ENCODE measurements at places on chromosomes 4 and X.

DNA sequence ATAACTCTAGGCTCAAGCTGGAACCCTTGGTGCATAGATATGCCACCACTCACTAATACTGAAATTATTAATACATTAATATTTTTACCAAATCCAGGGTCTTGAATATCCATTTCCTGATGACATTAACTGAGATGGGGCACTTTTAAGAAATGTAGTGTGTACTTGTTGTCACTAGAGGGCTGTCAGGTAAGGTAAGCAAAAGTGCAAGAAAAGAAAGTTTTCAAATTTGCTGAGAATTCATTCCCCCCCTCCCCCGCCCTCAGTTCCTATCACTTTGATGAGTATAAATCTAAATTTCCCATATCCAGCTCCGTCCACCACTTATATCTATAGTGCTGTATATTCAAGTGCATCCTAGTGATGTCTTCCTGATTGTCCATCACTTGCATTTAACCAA, 20.5 kb upstream of the WDR44 start:
- DNase-seq: peak; percentile 7

GRCh38 chr4:169236873-169237626, 33.7 kb downstream of the SH3RF1 start:
- DNase-seq: no peak

GRCh38 chr4:189809241-189809735, 131.4 kb upstream of the FRG1 start:
- DNase-seq: no peak

GRCh38 chr4:122099896-122100295, 52.2 kb upstream of the BLTP1 start:
- DNase-seq: no peak

DNA sequence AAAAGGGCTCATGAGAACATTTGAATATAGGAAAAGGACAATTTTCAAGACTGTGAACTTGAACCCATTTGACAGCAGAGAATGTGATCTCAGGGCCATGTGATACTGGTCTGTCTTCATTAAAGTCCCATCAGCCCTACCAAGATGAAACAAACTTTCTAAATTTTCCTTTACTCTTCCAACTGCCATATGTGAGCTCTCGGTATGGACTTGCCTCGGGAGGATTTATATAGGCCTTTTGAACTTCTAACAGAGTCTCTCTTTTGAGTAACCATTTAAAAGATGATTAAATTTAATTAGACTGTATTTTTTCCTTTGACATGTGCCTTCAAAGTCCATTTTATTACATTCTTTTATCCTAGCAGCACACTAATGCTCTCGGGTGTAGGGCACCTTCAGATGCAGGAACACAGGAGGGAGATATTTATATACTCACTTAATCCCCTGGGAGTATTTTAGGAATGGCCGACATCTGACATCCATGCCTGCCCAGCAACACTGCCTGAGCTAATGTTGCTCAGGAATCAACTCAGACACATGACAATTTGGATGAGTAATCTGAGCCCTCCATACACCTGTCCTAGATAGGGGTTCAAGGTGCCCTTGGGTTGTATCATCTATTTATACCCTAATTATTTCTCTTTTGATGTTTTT, 155.0 kb downstream of the SLC7A11 start:
- no peak for DNase-seq

DNA sequence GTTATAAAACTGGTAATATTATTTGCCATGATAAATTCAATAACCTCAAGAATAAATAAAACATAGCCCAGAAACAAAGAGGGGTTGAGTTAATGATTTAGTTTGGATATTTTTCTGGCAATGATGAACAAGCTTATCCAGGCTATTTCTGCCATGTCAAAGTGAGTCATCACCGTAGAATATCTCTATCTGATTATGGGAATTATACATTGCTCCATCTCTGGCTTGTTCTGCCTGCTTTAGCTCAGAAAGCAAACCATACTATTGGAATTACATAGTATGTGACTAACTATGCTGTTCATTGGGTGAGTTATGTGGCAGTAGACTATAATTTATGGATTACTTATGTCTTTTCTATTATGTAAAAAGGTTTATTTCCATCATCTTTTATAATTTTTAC, 680.1 kb upstream of the AADAT start:
- DNase-seq: no peak

GRCh38 chr4:163071308-163071707, 95.4 kb downstream of the NAF1 start:
- DNase-seq: no peak

DNA sequence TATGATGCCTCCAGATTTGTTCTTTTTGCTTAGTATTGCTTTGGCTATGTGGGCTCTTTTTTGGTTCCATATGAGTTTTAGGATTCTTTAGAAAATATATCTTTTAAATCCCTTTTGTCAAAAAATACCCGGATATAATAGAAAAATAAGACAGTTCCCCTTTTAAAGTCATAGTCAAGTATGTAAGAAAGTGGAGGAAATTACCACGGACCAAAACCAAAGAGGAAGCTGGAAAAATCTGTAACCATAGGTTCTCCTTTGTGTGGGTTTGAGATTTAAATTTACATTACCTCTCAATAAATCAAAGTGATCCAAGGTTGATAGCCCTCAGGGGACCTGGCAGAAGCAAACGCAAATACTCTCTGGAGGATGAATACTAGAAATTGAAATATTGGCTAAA, 58.3 kb upstream of the PACRGL start:
- DNase-seq: no peak

GRCh38 chr4:184680698-184681097, 31.2 kb downstream of the PRIMPOL start:
- no peak for DNase-seq

- DNase-seq: no peak
These were observed 64.3 kb upstream of the TLR2 start for GRCh38 chr4:153619811-153620210.

GRCh38 chr4:10664408-10664807, 20.2 kb downstream of the CLNK start:
- DNase-seq: no peak

DNA sequence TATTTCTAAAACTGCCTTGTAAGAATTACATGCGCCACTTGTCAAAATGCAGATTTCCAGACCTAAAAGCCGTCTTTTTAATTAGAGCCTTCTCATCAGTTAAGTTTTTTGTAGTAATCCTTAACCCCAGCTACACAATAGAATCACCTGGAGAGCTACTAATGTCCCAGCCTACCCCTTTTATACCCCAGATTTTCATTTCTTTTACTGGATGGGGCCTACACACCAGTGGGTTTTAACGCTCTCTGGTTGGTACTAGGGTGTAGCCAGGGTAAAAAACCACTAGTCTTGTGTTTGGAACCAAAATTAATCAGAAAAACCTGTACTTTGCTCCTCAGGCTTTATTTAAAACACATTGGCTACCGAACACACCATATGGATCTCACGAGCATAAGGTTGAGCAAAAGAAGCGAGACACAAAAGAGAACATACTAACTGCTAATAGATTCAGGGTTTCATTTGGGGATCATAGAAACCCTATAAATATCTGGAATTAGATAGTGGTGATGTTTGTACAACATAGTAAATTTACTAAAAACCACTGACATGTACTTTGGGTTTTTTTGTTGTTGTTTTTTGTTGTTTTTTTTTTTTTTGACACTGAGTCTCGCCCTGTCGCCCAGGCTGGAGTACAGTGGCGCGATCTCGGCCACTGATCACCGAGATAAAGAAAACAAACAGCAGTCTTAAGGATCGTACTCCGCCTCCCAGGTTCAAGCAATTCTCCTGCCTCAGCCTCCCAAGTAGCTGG, 30.6 kb downstream of the BBS12 start:
- no peak for DNase-seq

- no peak for DNase-seq
These were observed 125.8 kb downstream of the PPEF1 start for GRCh38 chrX:18833071-18833731.

DNA sequence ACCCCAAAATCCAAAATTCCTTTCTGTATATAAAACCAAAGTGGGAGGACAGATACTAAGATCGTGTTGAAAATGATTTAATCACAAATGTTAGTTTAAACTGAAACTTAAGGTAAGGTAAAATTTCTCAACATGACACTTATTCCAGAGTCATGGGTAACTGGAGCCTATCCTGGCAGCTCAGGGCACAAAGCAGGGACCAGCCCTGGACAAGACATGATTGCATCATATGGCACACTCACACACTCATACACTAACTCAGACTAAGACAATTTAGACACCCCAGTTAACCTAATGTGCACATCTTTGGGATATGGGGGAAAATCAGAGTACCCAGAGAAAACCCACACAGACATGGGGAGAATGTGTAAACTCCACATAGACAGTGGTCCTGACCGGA, 244.1 kb upstream of the TEX13A start:
- no peak for DNase-seq

- DNase-seq: no peak
These were observed 46.5 kb downstream of the RELL1 start for GRCh38 chr4:37639551-37640285.

- DNase-seq: no peak
These were observed 45.9 kb downstream of the VSIG4 start for GRCh38 chrX:65993915-65994460.

DNA sequence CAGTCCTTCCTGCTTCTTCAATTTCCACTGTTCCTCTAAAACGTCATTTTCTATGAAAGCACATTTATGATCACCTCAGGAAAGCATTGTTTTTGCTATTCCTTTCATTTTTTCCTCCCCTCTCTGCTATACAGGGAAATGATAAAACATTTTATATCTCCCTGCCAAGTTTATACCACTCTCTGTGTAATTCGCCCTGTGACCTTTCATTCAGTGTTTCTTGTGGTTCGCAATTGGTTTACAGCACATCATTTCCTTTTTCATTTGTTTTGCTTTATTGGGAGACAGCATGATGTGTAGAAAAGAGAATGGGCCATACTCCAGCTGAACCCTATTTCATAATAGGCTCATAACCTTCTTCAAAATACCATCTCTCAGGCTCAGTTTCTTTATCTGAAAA, 99.9 kb upstream of the RAPGEF2 start:
- no peak for DNase-seq

DNA sequence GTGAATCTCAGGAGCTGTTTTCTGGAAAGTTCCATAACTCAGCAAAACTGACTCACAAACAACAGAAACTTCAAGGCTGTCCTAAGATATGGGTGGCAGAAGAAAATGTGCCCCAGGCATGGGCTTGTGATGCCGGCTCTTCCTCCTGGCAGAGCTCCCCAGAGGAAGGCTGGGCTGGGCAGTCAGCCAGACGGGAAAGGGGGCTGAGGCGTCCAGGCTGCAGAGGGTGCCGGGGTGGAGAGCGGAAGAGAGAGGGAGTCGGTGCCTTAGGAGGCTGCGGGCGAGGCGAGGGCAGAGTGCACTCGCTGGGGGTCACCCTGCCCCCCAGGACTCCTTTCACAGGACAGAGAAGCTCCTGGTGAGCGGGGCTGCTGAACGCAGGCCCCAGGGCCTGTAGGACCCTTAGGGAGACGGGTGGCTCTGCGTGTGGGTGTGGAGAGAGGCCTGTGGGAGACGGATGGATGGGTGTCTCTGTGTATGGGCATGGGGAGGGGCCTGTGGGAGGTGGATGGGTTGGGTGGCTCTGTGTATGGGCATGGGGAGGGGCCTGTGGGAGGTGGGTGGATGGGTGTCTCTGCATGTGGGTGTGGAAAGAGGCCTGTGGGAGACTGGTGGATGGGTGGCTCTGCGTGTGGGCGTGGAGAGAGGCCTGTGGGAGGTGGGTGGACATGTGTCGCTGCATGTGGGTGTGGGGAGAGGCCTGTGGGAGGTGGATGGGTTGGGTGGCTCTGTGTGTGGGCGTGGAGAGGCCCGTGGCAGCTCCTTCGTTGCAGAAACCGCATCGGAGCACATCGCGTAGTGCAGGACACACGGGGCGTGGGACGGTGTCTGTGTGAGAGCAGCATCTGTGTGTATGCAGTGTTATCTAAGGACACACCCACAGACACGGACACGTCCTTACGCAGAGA, 15.9 kb downstream of the PCGF3 start:
- no peak for DNase-seq

DNA sequence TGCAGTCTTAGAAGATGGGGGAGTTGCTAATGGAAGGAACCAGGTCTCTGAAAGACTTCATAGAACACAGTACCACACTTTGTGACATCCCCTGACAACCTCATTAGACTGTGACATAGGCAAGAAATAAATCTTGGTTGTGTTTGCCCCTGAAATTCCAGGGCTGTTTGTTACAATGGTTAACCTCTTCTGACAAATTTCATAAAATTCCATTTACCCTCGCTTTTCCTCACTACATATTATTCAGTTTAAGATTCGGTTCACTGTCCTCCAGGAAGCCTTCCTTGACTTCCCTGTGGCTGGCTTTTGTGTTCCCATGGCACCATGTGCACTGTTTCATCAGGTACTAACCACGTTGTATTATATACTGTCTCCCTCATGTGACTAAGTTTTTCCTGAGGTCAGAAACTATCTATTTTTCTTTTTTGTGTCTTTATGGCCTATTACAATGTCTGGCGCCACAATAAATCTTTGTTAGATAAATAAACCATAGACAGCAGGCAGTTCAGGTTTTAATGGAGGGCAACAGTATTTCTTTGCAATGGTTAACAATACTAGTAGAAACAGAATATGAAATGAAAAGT, 54.2 kb downstream of the ATXN3L start:
- DNase-seq: no peak

- DNase-seq: no peak
These were observed 355.7 kb downstream of the MID1IP1 start for GRCh38 chrX:39157006-39157405.

DNA sequence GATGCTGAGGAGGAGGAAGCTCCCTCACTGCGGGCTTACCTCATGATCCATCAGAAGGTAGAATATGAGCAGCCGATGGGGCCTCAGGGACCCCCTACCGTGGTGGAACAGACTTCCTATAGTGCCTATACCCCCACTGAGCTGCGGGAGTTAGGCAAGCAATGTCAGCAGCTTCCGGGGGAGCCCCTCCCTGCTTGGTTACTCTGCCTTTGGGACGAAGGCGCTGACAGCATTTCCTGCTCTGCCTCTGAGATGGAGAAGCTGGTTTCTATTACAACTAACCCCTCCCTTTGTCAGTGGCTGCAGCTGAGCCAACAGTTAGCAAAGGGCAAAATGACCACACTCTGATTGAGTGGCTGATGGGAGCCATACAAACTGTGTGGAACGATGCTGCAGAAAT, 430.7 kb downstream of the IDS start:
- peak; percentile 74 for DNase-seq

DNA sequence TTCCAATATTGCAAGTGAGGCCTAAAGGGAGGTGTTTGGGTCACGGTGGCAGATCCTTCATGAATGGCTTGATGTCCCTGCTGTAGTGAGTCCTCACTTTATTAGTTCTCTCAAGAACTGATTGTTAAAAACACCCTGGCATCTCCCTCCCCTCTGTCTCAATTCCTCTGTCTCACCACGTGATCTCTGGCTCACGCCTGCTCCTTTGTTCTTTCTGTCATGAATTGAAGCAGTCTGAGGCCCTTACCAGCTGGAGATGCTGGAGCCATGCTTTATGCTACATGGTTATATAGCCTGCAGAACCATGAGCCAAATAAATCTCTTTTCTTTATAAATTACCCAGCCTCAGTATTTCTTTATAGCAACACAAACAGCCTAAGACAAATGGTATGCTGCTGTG, 980.7 kb upstream of the GRIA3 start:
- DNase-seq: no peak
